ENCODE measurements at places on chromosomes 2 and 18.
A peak's percentile ranks its signal among the peaks of the same experiment; 100 is the strongest.

GRCh38 chr2:208315081-208315788, 49.2 kb downstream of the PIKFYVE start:
- DNase-seq: peak; percentile 26

DNA sequence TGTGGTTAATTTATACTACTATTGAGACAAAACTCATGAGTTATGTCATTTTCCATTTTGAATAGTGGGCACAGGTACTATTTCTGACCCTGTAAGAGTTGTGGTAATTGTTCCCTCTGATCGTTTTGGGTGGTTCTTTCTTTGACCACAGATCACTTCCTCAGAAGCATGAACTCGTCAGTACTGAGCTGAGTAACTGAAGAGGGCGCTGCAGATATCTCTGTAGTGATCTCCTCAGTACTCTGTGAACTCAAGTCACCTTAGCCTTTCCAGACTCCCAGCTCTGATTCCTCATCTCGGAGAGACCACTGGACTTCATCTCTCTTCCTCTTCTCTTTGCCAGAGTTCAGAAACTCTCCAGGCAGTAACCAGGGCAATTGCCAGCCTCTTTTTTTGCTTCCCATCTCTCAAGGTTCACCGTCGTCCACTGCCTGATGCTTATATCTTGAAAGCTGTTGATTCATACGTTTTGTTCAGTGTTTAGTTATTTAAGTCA, 9.4 kb upstream of the IL1RL1 start:
- no peak for DNase-seq

GRCh38 chr2:52404866-52405265, 1362.7 kb upstream of the CHAC2 start:
- DNase-seq: no peak

- DNase-seq: no peak
These were observed 115.6 kb downstream of the SMAD7 start for GRCh38 chr18:48835119-48835518.

GRCh38 chr2:10916953-10917352, 5.2 kb downstream of the KCNF1 start:
- DNase-seq: no peak

GRCh38 chr2:128595763-128596395, 277.2 kb upstream of the HS6ST1 start:
- DNase-seq: no peak

DNA sequence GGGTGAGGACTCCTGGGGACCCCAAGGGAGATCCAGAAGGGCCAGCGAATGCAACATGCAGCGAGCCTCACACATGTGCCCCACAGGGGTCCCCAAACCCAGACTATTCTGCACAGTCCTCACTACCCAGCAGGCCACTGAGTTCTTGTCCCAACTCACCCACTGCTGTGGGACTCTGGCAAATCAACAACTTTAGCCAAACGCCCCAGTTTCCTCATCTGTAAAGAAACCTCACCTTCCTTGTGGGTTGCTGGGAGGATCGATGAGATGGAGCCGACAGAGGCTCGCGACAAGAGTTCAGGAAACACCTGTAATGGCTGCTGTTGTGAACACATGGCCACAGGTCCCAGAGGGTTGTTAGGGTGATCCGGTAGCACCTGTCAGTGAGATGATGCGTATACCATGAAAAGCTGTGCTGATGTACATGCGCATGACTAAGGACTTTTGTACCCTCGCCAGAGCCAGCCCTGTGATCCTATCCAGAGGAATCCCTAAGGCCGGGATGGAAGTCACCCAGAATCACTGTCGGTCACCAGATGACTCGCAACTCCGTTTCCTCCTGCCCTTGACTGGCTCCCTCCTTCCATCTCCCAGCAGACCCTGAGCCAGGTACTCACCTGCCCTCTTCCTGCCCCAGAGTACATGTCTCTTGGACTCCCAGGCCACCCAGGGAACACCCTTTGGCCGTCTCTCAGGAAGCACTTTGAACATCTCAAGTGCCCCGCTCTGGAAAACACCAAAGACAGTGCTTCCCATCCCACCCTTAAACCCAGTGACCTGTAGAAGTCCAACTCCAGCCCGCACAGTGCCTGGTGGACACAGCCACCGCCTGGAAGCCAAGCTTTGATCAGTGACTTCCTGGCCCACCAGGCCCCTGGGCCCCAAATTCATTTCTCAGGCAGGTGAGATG, 103.3 kb upstream of the ID2 start:
- no peak for DNase-seq

- DNase-seq: no peak
These were observed 30.5 kb upstream of the ATP8B1 start for GRCh38 chr18:57833441-57834101.

DNA sequence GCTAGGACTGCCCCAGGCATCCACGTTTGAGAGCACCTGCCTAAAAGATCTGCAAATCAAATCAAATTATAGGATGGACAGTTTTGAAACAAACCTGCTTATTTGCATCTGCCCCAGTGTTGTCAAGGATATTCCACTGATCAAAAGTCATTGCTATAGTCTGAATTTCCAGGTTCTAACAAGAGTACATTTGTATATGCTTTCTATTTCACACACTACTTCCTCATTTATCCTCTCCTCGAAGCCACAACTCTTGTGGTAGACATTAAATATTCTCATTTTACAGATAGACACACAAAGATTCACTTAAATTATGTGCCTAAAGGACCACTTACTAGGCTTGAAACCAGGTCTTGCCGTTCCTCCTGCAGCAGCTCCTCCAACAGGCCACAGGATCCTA, 11.9 kb upstream of the TET3 start:
- no peak for DNase-seq

- peak; percentile 23 for DNase-seq
These were observed 51.4 kb downstream of the KIF5C start for GRCh38 chr2:148926291-148926961.

DNA sequence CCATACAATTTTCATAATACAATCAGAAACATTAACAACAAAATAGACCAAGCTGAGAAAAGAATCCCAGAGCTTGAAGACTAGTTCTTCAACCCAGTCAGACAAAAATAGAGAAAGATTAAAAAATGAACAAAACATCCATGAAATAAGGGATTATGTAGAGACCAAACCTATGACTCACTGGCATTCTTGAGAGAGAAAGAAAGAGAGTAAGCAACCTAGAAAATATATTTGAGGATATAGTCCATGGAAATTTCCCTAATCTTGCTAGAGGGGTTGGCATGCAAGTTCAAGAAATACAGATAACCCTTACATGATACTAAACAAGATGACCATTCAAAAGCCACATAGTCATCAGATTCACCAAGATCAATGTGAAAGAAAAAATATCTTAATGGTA, 281.7 kb downstream of the CCDC85A start:
- DNase-seq: no peak

All from left cardiac atrium (tissue), 4 donors.